Activated CD8-positive, alpha-beta T cell treated with anti-CD3 and anti-CD28 coated beads, Interleukin-2, amount 10 ng/mL, durations not matched to agents 7 days and 5 days (primary cell): ENCODE measurements at places on chromosomes 13 and 19.

DNA sequence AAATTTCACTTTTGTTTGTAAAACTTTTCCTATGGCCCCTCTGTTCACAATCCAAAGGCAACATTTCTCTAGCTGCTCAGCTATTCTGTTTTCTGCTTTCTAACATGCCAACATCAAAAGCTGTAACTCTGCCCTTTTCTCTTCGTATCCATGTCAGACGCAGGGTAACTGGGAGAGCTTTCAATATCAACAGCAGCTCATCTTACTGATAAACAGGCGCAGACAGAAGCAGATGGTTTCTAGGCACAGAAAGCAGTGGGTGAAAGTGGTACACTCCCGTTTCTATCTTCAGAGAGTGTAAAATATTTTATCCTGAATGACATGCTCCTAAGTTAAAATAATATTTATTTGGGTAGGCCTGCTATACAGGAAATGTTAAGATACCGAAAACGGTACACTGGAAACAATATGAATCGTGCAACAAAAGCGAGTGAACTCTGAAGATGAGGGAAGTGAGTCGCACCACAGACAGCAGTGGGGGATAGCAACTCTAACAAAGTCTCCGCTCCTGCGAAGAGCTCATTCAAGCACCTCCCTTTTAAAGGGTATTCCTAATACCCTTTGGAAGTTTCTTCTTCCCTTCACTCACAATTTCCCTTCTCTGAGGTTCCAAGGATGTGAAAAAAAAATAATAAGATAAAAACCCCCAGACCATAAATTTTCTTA is 798.3 kb downstream of the GPC5 start:
- no peak overlapping the region for H3K4me3 ChIP-seq
- H3K27ac ChIP-seq = no peak overlapping the region
- no peaks in the 10 kb centered on the region for H3K4me1 ChIP-seq
- no peaks in the 10 kb centered on the region for H3K27me3 ChIP-seq
- H3K36me3 ChIP-seq = no peaks in the 10 kb centered on the region

DNA sequence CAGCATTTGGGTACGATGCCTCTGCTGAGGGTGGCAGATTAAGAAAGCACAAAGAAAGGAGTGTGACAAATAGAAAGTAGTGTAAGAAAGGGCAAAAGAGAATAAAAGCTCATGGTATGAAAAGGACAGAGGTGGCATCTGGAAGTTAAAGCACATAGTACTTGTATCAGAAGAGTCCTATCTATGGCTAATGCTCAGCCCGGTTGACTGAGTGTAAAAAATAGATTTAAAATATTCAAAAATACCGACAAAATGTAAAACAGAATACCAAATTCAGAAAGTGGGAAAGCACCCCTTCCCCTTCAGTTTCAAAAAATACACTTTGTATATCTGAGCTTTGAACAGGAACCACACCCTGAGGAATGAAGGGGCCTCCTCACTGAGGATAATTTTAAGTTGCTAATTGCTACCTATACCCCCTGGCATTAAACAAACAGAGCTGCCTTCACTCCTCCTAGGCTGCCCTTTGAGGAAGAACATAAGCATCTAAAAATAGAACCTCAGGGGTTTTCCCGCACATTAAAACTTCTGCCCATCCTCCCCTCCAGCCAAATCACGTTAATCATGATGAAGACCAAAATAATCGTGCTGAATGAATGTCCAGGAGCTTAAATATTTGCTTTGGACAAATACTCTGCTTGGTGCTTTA is 43.3 kb downstream of the DLEU7 start:
- H3K36me3 ChIP-seq = no peaks in the 10 kb centered on the region
- no peaks in the 10 kb centered on the region for H3K27me3 ChIP-seq
- peaks cover 24% of the 10 kb centered on the region for H3K4me1 ChIP-seq
- no peak overlapping the region for H3K27ac ChIP-seq
- no peak overlapping the region for H3K4me3 ChIP-seq
- DNase-seq = no peak

- peak; percentile 56 for DNase-seq
- peaks cover 52% of the 10 kb centered on the region for H3K36me3 ChIP-seq
- H3K27ac ChIP-seq = peak overlapping the region; percentile 54
- no peaks in the 10 kb centered on the region for H3K27me3 ChIP-seq
Measured at GRCh38 chr13:98853771-98854221, 101.3 kb upstream of the SLC15A1 start.

- peaks cover under 1% of the 10 kb centered on the region for H3K4me1 ChIP-seq
- no peaks in the 10 kb centered on the region for H3K36me3 ChIP-seq
- no peak for DNase-seq
- no peak overlapping the region for H3K27ac ChIP-seq
- peaks cover 2% of the 10 kb centered on the region for H3K27me3 ChIP-seq
- no peak overlapping the region for H3K4me3 ChIP-seq
Measured at GRCh38 chr13:33717775-33718174, 100.2 kb upstream of the RFC3 start.

DNA sequence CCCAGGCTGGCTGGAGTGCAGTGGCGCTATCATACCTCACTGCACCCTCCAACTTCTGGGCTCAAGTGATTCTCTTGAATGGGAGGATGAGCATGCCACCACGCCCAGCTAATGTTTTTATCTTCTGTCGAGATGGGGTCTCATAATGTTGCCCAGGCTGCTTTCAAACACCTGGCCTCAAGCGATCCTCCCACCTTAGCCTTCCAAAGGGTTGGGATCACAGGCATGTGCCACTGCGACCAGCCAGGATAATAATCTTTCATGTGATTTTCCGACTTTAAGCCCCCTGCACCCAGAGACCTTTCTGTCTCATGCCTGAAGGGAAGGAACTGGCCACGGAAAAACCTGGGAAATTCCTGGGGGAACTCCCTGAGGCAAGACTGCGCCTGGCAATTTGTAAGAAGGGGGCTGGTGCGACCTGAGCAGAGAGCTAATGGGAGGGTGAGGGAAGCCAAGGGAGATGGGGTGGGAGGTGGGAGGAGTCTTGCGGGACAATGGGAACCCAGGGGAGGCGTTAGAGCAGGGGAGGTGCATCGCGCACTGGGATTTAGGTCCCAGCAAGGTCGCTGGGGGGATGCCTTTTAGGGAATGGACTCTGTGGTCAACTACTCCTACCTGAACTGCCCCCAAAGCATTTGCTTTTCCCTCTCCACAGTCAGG is 1.2 kb upstream of the CCDC124 start:
- H3K36me3 ChIP-seq = no peaks in the 10 kb centered on the region
- H3K27ac ChIP-seq = peak overlapping the region; percentile 23
- H3K27me3 ChIP-seq = peaks cover 2% of the 10 kb centered on the region
- peaks cover 21% of the 10 kb centered on the region for H3K4me1 ChIP-seq

DNA sequence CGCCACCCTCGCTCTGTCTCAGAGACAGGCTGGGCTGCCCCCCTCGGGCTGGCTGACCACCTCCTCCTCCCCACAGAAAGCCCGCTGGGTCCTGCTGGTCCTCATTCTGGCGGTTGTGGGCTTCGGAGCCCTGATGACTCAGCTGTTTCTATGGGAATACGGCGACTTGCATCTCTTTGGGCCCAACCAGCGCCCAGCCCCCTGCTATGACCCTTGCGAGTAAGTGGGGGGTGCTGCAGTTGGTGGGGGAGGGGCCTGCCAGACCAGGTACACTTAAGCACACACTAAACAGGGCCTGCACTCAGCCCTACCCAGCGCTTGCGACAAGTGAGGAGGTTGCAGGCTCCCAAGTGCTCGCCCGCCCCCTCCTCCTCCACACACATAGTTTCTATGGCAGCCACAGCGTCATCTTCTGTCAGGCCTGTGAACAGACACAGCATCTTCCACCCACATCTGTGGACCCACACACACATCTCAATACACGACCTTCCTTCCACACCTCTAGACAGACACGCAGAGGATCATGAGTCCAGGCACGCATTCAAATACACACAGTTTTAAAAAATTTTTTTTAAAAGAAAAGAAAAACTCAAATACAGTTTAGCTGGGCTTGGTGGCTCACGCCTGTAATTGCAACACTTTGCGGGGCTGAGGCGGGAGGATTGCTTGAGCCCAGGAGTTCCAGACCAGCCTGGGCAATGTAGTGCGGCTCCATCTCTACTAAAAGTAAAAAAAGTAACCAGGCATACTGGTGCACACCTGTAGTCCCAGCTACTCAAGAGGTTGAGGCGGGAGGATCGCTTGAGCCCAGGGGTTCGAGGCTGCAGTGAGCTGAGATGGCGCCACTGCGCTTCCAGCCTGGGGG is 18.4 kb downstream of the PLD3 start:
- no peaks in the 10 kb centered on the region for H3K27me3 ChIP-seq
- no peak for DNase-seq
- no peak overlapping the region for H3K27ac ChIP-seq

- peaks cover 9% of the 10 kb centered on the region for H3K36me3 ChIP-seq
- H3K4me1 ChIP-seq = peaks cover 8% of the 10 kb centered on the region
- no peak overlapping the region for H3K4me3 ChIP-seq
- no peak overlapping the region for H3K27ac ChIP-seq
- H3K27me3 ChIP-seq = no peaks in the 10 kb centered on the region
Measured at GRCh38 chr19:55308281-55308680, 16.9 kb downstream of the TMEM150B start.
